ENCODE measurements at places on chromosomes 6 and 20.

DNA sequence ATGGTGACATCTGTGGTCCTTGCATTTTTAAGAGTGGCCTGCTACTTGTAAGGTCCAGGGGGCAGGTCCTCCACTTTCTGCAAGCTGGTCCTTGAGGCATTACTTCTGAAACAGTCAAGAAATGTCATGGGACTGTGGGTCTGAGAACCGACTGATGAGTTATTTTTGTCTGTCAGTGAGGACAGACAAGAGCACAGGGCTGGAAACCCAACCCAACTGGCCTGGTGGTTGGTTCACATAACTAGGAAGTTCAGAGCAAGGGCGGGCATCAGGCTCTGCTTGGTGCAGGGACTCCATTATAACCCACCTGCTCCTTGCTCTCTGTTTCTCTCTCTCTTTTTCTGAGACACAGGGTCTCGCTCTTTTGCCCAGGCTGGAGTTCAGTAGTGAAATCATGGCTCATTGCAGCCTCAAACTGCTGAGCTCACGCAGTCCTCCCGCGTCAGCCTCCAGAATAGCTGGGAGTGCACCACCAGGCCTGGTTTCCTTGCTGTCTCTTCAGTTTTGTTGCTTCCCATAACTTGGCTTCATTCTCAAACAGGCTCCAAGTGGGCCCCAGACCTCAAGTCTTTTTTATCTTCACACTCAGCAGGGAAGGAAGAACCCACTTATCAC lies 9.2 kb downstream of the CST3 start:
- no peak for DNase-seq

DNA sequence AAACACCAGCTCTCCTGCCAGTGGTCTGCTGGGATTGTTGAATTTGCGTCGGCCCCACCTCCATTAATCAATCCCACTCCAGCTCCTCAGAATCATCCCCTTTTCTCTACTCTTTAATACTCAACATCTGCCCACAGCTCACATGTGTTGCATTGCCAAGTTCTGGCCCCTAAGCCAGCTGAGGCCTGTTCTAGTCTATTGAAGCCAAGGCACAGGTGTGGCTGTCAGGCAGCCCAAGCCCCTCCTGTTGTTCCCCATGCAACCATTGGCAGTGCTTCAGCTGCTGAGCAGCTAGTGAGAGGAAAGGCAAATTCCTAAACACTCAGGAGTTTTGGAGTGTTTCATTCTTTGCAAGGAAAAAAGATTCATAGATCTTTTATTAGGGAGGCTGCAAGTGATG lies 128.0 kb upstream of the NT5E start:
- DNase-seq: no peak

- no peak for DNase-seq
Observed at GRCh38 chr6:30263734-30264133, 50.5 kb upstream of the TRIM26 start.

DNA sequence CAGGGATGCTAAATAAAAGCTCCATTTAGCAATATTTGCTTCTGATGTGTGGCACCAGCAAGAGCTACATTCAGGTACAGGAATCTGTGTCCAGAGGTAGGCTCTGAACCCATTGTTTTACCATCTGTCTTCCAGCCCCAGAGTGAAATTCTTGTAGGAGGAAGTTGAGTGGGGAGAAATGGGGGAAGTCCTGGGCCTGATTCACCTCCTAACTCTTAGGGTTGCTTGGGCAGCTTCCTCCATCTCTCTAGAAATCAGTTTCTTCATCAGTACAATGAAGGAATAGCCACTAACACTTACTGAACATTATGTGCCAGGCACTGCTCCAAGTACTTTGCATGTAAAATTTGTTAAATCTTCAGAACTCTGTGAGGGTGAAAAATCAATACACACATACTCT lies 35.1 kb upstream of the TSPYL1 start:
- DNase-seq: no peak

DNA sequence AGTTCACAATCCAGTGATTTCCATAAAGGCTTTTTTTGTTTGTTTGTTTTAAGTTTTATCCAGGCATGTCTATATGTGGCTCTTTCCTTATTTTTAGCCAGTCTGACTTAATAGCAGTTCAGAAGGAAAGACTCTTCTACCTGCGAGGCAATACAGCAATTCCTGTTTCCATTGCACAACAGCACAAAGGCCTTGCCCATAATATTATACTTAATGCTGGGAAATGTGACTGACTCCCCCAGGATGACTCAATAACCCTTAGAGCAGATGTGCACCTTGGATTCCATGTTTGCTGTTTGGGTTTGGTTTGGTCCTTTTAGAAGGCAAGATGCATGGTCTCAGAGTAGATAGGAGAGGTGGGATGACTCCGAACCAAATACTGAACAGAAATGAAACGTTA lies 184.1 kb downstream of the MTFR2 start:
- no peak for DNase-seq

GRCh38 chr6:24257282-24257681 lies 100.6 kb downstream of the DCDC2 start:
- no peak for DNase-seq

DNA sequence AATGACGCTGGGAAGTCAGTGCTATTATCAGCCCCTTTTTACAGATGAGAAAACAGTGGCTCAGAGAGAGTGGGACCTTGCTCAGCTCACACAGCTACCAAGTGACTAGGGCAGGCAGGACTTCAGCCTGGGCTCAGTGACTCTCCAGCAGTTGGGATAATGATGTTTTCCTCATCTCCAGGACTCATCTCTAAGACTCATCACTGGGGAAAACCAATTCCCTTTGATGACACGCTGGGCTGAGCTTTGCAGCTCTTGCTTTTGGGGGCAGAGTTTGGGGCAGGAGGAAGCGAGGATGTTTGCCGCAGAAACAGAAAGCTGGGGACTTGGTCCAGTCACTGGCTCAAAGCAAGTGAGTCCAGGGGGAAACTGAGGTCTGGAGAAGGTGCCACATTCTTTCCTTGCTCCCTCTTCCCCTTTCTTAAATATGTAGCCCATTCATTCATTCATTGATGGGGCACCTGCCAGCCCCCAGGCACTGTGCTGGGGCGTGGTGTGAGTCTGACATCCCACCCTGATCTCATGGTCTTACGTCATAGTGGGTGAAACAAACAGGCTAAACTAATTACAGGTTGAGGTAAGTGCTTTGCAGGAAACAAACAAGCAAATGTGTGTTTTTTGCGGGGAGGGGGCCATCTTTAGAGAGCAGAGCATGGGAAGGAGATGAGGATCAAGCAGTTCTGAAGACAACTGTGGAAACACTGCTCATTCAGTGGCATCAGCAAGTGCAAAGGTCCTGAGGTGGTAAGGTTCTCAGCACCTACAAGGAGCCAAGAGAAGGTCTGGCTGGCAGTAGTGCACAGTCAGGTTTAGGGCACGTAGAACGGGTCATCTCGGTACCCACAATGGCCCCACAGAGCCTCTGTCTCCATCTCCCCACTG lies 74.4 kb upstream of the PMEPA1 start:
- no peak for DNase-seq

GRCh38 chr6:25410102-25410501 lies 130.9 kb downstream of the CARMIL1 start:
- DNase-seq: no peak

- no peak for DNase-seq
Observed at GRCh38 chr20:22385602-22386305, 198.6 kb downstream of the FOXA2 start.
